Astrocyte (in vitro differentiated cells and primary cell): ENCODE measurements at places on chromosomes 5 and 9. TPM values are rescaled to one million over a fixed set of nuclear protein-coding genes. Genes with fewer than 3 reads are reported as not detected.

Gene DRD1
- total RNA-seq = 0.14 and 0.23 TPM in 2 replicates

Gene PLPP7
- total RNA-seq = 0.20 and 0.65 TPM in 2 replicates

Gene CCL28
- 0.16 TPM in 1 of 2 replicates, not detected in the other for total RNA-seq

Gene ZNF462
- total RNA-seq = 98.4 and 126 TPM in 2 replicates

Gene ARL14EPL
- not detected in 2 replicates for total RNA-seq

Gene OBP2B
- not detected in 2 replicates for total RNA-seq

DNA sequence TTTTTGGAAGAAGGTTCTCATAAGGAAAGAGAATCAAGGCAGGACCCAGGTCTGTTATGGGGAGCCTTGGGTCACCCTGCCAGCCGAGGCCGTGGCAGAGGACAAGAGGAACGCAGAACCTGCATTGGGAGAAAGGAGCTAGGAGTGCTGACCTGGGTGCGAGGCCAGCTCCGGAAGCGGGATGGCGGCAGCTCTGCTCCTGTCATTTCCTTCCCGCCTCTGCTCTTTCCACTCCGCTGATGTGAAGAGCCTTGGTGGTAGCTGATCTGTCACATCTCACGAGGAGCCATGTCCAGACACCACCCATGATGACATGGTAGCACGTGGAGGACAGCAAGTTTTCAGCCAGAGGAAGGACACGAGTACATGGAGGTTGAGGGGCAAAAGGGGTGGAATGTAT is 109.5 kb upstream of the COL5A1 start:
- no peaks in the 10 kb centered on the region for H3K27me3 ChIP-seq
- no peaks in the 10 kb centered on the region for H3K36me3 ChIP-seq
- no peak overlapping the region for H3K4me3 ChIP-seq
- H3K4me1 ChIP-seq = peaks cover 34% of the 10 kb centered on the region
- no peak overlapping the region for H3K27ac ChIP-seq

DNA sequence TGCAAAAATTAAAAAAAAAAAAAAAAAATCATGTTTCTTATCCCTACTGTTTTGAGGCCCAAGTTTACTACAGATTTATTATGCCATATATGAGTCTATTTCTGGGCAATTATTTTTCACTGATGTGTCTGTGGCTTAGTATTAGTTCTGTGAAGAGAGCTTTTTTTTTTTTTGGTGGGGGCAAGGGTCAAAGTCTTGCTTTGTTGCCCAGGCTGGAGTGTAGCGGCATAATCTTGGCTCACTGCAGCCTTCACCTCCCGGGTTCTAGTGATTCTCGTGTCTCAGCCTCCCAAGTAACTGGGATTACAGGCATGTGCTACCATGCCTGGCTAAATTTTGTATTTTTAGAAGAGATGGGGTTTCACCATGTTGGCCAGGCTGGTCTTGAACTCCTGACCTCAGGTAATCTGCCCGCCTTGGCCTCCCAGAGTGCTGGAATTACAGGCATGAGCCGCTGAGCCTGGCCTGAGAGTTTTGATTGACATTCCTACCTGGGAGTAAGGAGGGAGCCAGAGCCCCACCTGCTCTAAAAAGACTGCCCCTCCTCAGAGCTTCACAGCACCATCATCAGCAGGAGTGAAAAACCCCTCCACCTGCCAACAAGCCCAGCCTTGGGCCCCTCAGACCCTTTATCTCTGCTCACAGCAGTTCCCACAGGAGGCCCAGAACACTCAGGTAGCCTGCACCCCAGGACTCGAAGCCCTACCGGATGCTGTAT is 36.1 kb upstream of the JADE2 start:
- H3K27ac ChIP-seq = no peak overlapping the region
- peaks cover 8% of the 10 kb centered on the region for H3K27me3 ChIP-seq
- no peak overlapping the region for H3K4me3 ChIP-seq
- DNase-seq = no peak
- no peaks in the 10 kb centered on the region for H3K4me1 ChIP-seq

- peak; percentile 9 for DNase-seq
- H3K27me3 ChIP-seq = no peaks in the 10 kb centered on the region
These were observed 317.2 kb downstream of the DEPDC1B start for GRCh38 chr5:60382716-60383115.

- DNase-seq = no peak
- no peaks in the 10 kb centered on the region for H3K36me3 ChIP-seq
- no peak overlapping the region for H3K27ac ChIP-seq
- H3K4me3 ChIP-seq = no peak overlapping the region
- no peaks in the 10 kb centered on the region for H3K4me1 ChIP-seq
These were observed 682.0 kb downstream of the MTRR start for GRCh38 chr5:8550921-8551320.

GRCh38 chr9:119074017-119074416 is 295.2 kb downstream of the BRINP1 start:
- no peaks in the 10 kb centered on the region for H3K27me3 ChIP-seq
- no peak for DNase-seq
- no peak overlapping the region for H3K27ac ChIP-seq
- no peak overlapping the region for H3K4me3 ChIP-seq
- no peaks in the 10 kb centered on the region for H3K36me3 ChIP-seq

GRCh38 chr9:69173891-69174615 is at the start of gene TJP2:
Gene TJP2 (plus strand): TSS chr9:69174277. CDS start chr9:69174373, 96 bp downstream.
- peak within 1 kb of the TSS; percentile 95 for H3K27ac ChIP-seq
- peak; percentile 66 for DNase-seq
- H3K27me3 ChIP-seq = no peaks in the 10 kb centered on the region
- H3K4me1 ChIP-seq = peaks cover 42% of the 10 kb centered on the region
- no peaks in the 10 kb centered on the region for H3K36me3 ChIP-seq
- H3K4me3 ChIP-seq = peak within 1 kb of the TSS; percentile 90

- H3K27me3 ChIP-seq = no peaks in the 10 kb centered on the region
- no peak overlapping the region for H3K4me3 ChIP-seq
- no peak overlapping the region for H3K27ac ChIP-seq
These were observed 81.3 kb upstream of the DPYSL3 start for GRCh38 chr5:147591120-147591519.

DNA sequence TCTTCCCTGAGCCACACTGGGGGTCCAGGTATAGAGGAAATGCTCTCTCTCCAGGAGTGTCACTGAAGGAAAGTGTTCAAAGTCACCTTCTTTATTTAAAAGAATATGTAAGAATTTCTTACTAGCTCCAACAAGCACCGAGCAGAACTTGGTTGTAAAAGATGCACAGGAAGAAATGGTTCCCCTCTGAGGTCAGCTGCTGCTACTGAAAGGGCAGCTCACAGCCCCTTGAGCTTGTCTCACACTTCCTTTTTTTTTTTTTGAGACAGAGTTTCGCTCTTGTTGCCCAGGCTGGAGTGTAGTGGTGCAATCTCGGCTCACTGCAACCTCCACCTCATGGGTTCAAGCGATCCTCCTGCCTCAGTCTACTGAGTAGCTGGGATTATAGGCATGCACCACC is 77.2 kb downstream of the PRRT1B start:
- H3K4me3 ChIP-seq = no peak overlapping the region
- no peaks in the 10 kb centered on the region for H3K27me3 ChIP-seq
- no peak for DNase-seq
- no peak overlapping the region for H3K27ac ChIP-seq
- peaks cover 18% of the 10 kb centered on the region for H3K4me1 ChIP-seq

- H3K27ac ChIP-seq = no peak overlapping the region
- H3K36me3 ChIP-seq = no peaks in the 10 kb centered on the region
- H3K4me1 ChIP-seq = no peaks in the 10 kb centered on the region
- no peaks in the 10 kb centered on the region for H3K27me3 ChIP-seq
These were observed 75.2 kb upstream of the FREM1 start for GRCh38 chr9:14985419-14985818.

DNA sequence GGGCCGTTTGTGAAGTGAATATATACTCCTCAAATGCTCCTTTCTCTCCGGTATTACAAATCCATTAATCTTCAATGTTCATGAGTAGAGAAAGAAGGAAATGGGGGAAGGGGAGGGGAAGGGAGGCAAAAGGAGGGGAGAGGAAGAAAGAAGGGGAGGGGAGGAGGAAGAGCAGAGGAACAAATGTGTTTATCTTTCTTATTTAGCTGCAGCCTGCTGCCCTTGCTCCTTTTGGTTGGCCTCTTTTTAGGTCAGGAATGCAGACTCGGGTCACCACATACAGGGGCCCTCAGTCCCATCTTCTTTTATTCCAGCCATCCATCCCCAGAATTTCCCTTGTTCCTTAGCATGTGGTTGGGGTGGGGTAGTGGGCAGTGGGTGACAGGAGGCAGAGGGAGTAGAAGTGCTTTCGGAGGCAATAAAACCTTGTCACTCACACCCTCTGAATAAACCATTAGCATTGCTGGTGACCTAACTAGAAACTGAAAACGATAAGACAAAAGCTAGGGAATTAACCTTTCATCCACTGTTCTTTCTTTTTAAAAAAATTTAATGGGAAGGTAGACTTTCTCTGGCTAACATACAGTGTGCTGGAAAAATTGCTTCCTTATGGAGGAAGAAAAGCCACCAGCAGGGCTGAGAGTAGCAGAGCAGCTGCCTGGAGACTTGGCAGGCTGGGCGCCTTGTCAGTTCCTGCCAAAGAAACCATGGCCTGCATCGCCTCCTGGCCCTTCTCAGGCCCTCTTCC is 16.8 kb upstream of the PRLR start:
- no peak overlapping the region for H3K27ac ChIP-seq
- no peaks in the 10 kb centered on the region for H3K27me3 ChIP-seq
- H3K4me1 ChIP-seq = peaks cover 4% of the 10 kb centered on the region
- no peak for DNase-seq
- no peaks in the 10 kb centered on the region for H3K36me3 ChIP-seq

- H3K27ac ChIP-seq = no peak overlapping the region
- no peaks in the 10 kb centered on the region for H3K27me3 ChIP-seq
- DNase-seq = peak; percentile 63
- H3K4me3 ChIP-seq = no peak overlapping the region
These were observed 82.6 kb downstream of the ADRB2 start for GRCh38 chr5:148909040-148909439.

DNA sequence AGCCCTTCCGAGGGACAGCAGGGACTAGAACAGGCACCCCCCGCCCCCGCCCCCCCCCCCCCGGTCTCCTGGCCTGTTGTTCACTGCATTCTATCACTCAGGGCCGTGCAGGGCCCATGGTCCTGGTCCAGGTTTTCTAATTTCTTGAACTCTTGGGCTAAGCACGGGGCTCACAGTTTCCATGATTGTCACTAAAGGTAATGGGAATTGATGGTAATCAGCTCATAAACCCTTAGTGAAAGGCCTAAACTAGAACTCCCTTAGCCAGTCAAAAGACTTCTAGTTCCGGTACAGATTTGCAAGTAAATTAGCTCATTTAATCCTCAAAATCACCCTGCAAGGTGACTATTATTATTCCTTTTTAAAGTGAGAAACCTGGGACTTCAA is 14.7 kb upstream of the PWWP2A start:
- H3K27me3 ChIP-seq = no peaks in the 10 kb centered on the region
- no peak overlapping the region for H3K4me3 ChIP-seq
- H3K36me3 ChIP-seq = no peaks in the 10 kb centered on the region
- no peak overlapping the region for H3K27ac ChIP-seq
- peaks cover 4% of the 10 kb centered on the region for H3K4me1 ChIP-seq

- no peaks in the 10 kb centered on the region for H3K36me3 ChIP-seq
- no peak for DNase-seq
- H3K4me3 ChIP-seq = no peak overlapping the region
- H3K27me3 ChIP-seq = peaks cover 3% of the 10 kb centered on the region
- H3K4me1 ChIP-seq = no peaks in the 10 kb centered on the region
These were observed 120.9 kb downstream of the PIP5K1B start for GRCh38 chr9:68825762-68826472.

DNA sequence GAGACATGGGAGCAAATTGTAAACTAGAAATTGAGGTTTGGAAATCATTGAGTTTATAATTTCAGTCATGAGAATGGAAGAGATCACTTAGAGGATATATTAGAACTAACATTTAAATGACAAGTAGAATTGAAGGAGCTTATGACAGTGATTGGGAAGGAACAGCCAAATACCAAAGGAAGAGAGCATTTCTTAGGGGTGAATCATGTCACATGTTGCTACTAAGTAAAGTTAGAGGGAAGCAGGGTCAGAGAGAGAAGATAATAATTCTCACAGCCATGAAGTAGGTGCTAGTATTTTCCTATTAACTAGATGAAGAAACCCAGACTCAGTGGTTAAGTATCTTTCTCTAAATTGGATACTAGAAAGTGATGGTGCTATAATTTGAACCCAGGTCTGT is 59.3 kb downstream of the COMMD10 start:
- H3K4me1 ChIP-seq = no peaks in the 10 kb centered on the region
- peak; percentile 27 for DNase-seq
- no peak overlapping the region for H3K4me3 ChIP-seq
- no peaks in the 10 kb centered on the region for H3K27me3 ChIP-seq
- H3K36me3 ChIP-seq = no peaks in the 10 kb centered on the region

DNA sequence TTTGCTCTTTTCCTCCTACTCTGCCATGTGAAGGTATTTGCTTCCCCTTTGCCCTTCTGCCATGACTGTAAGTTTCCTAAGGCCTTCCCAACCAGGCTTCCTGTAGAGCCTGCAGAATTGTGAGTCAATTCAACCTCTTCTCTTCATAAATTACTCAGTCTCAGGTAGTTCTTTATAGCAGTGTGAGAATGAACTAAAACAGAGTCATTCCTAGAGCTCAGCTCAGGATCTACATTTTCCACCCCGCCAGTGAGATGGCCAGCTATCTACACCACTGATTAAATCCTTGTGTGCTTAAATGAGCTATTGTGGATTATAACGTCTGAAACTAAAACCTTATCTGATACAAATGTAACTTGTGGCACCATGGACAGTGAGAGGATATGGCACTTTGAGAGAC is 55.0 kb downstream of the FRMD3 start:
- H3K27ac ChIP-seq = no peak overlapping the region
- no peaks in the 10 kb centered on the region for H3K27me3 ChIP-seq
- H3K4me3 ChIP-seq = no peak overlapping the region

- H3K4me3 ChIP-seq = peak within 1 kb of the TSS; percentile 80
- no peaks in the 10 kb centered on the region for H3K27me3 ChIP-seq
- peak within 1 kb of the TSS; percentile 62 for H3K27ac ChIP-seq
- peak; percentile 17 for DNase-seq
These were observed at the start of gene SPACA9 for GRCh38 chr9:132878695-132879456. Gene SPACA9 (plus strand): TSS chr9:132878898. CDS start chr9:132883948, 5,050 bp downstream.

DNA sequence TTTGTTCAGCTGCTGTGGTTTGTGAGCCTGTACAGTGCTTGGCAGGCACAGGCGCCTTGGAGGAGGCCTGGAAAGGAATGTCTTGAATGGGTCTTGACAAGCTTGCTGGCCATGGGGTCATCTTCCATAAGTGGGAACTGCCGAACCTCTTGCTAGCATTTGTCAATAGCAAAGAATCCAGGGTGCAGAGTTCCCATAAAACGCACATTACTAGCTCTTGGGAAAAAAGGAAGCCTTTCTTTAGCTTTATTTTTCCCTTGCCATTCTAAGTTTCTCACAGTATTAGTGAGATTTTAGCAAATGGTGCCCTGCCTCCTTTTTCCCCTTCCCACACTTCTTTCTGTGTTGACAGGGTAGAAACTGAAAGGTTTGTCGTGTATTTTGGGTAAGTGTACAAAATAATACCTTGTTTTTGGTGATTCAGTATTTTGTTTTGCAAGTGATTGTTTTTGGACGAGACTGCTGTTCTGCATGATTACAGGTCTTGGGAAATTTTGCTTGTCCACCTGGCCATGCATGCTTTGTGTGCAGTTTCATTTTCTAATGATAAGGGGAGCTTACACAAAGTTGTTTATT is 82.0 kb downstream of the ADGRV1 start:
- H3K4me1 ChIP-seq = no peaks in the 10 kb centered on the region
- H3K27me3 ChIP-seq = no peaks in the 10 kb centered on the region
- peak; percentile 44 for DNase-seq
- H3K27ac ChIP-seq = no peak overlapping the region
